Ascending aorta (tissue), 2 donors: ENCODE measurements at places on chromosomes 13 and 19. TPM values are rescaled to one million over a fixed set of nuclear protein-coding genes. Genes with fewer than 3 reads are reported as not detected.

DNA sequence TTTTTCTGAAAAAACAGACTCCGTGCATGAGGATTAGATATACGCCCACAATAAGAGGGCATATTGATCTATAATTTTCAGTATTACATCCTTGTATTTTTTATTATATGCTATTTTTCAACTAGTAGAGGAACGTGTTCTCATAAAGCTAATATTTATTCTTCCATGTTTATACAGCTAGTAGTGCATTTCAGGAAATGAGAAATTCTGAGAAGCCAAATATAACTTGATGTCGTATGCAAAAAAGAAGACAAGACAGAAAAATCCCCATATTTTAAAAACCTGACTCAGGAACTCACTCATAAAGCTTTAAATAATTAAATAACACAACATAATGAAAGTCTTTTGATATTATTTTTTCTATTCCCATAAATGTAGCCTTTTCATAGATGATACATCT is 308.6 kb downstream of the ENOX1 start:
- no peak for DNase-seq

DNA sequence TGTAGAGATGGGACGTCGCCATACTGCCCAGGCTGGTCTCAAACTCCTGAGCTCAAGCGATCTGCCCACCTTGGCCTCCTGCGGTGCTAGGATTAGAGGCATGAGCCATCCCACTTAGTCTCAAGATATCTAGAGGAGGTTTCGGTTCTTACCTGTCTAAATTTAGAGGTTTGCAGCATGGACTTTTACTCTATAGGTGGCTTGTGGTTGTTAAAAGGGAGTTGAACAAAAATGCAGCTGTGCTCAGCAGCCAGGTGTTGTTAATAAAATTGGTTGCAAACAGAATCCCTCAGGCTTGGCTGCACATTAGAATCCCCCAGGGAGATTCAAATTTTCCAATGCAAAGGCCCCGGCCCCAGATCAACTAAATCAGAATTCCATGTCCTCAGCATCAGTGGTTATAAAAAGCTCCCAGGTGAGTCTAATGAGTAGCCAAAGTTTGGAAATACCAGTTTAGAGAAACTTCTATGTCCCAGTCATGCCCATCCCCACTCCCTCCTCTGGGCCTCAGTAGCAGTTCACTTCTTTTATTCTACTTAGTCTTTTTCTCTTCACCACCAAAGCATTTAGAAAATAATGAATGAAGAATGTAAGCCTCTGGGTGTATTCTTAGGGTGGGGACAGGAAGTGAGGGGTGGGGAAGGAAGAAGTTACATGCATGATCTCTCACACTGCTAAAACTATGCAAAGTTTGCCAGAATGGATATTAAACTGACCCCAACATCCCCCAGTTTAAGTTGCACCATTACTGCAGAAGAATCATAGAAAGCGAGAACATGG is 471.0 kb downstream of the COG6 start:
- DNase-seq = no peak

GRCh38 chr13:108496362-108497210 is 132.8 kb upstream of the MYO16 start:
- DNase-seq = no peak

DNA sequence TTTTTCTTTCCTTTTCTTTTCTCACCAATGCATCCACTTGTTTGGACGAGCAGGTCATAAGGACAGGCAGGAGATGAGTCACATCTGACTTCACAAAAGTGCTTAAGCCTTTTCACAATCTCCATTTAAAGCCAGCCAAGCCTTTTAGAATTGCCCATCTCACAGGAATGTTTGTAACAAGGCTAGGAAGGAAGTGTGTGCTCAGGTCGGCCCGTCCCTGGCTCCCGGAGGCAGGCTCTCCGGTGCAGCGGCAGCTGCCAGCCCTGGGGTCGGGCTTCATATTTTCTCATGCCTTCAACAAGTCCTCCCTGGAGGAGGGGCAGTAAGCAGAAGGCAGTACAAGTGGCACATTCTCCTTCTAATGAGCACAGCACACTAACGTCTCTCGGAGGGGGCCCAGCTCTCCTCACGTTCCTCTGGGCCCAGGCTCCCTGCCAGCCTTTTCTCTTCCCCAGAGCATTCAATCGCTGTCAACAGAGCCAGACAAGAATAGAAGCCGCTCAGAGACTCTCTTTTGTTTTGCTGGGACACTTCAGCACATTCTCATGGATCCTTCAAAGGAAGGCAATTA is 180.5 kb downstream of the COL4A1 start:
- DNase-seq = peak; percentile 84

- DNase-seq = no peak
Measured at GRCh38 chr13:73321043-73321442, 262.2 kb downstream of the KLF5 start.

DNA sequence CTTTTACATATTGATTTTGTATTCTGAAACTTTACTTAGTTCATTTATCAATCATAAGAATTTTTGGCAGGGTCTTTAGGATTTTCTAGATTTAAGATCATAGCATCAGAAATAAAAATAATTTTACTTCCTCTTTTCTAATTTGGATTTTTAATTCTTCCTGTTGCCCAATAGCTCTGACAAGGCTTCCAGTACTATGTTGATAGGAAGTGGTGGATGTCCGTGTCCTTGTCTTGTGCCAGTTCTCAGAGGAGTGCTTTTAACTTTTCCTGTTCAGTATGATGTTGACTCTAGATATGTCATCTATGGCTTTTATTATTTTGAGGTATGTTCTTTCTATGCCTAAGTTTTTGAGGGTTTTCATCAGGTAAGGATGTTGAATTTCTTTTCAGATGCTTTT is 7.7 kb upstream of the KIR2DL4 start:
- DNase-seq = no peak

DNA sequence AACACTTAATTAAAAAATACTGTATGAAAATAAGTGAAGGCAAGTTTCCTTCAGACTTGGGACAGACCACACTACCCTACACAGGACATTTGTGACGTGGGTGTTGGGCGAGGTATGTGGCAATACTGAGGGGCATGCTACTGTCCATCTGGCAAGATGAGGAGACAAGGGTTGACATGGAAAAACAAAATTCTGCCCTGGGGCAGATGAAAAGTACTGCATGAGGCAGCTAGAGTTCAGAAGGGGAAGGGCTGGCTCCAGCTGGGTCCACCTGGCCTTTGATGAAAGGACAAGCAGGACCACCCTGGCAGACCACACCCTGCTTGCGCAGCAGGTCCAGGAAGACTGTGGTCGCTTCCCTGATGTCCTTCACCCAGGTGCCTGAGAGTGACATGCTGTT is 43.2 kb downstream of the LATS2 start:
- no peak for DNase-seq

DNA sequence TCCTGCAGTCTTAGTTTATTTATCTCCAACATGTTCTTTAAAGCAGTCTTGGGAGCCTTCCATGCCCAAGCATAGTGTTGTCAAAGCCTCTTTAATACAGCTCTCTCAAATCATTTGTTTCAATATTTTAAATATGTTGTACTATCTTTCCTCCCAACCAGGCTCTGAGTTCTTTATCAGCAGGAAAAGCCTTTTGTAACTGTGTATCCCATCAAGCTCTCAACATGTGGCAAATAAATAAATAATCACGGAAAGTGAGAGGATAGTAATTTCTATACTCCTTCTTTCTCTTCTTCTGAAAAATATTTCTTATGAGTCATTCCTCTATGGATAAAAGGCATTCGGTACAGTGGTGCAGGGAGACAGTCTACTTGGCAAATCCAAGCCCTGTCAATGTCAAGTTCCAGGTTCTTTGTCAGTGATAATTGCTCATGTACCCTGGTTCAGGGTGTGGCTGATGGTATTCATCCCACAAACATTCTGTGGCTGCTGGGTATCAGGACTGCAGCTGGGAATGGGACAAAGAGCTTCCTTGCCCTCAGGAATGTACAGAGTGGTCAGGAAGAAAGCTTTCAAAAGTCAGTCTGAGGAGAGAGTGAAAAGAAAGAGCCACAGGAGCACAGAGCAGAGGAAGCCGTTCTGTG is 384.3 kb downstream of the EFNB2 start:
- no peak for DNase-seq

DNA sequence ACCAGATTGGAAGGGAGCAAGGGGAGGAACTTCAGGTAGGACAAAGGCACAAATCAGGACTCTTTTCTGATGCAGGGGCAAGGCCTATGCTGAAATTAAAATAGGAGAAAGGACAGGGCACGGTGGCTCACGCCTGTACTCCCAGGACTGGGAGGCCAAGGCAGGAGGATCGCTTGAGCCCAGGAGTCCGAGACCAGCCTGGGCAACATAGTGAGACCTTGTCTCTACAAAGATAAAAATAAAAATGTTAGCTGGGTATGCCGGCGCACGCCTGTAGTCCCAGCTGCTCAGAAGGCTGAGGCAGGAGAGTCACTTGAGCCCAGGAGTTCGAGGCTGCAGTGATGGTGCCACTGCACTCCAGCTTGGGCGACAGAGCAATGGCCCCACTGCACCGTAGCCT is 5.7 kb downstream of the SLC17A7 start:
- DNase-seq = no peak

DNA sequence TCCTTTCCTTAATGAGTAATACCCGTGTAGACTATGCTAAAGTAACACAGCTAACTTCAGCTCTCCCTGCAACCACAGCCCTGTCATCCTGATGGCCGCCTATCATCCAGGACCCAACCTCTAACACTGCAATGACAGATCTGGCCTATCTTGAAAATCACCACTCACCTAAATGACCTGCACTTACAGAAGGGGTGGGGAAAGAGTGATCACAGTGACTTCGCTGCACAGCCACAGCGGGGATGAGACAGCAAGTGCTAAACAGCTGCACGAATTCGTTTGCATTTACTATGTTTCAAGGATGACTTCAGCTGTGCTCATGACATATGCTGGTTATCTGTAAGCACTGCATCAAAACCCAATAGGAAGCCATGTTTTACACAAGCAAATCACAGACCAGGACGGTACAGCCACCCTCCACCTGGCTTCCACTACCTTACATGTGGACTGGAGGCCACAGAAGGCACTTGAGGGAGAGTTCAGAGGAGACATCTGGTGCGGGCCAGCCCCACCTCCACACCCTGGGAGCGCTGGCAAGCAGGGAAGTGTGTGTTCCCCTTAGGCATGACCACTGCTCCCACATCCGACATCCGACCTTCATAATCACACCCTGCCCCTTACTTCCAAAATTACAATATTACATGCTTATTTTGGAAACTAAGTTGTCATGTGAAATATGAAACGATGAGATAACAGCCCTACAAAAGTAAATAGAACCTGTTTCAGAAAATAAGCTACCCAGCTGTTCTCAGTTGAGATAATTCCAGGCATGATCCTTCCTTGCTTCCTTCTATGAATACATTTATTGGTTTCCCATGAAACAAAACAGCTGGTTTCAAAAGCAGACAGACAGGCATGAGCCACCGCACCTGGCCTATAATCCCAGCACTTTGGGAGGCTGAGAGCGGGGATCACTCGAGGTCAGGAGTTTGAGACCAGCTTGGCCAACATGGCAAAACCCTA is 95.7 kb downstream of the STK24 start:
- no peak for DNase-seq

GRCh38 chr19:14632286-14632685 is 42.4 kb downstream of the ADGRE3 start:
- no peak for DNase-seq

DNA sequence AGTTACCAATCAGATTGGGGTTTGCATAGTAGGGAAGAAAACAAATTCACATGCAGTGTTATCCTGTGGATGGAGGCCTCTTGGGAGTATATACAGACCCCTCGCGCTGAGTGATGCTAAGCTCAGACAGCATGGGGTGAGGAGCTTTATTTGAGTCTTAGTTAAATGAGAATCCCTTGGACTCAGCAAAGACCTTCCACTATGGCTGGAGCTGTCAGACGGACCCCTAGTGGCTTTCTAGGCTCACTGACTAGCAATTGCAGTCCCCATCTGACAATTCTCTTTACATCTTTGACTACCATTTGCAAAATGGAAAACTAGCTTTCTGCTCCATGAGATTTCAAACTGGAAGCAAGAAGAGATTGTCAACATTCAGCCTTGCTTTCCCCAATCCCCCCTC is 90.4 kb downstream of the STOML3 start:
- DNase-seq = no peak

DNA sequence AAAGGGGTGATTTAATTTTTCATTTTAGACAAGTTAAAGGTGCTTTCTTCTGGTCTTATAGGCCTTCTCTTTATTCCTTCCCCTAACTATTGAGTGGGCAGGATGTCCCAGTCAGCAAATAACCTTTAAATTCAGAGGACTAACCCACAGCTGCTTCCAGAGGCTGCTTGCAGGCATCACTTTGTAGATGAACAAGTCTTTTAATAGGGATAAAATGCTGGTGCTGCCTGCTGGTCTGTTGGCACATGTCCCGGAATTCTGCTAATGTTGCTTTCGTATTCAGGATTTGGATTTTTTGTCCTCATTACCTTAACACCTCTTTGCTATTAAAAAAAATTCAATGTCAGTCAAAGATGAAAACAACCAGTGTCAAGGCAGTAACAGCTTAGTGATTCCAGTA is 132.7 kb upstream of the KL start:
- no peak for DNase-seq

DNA sequence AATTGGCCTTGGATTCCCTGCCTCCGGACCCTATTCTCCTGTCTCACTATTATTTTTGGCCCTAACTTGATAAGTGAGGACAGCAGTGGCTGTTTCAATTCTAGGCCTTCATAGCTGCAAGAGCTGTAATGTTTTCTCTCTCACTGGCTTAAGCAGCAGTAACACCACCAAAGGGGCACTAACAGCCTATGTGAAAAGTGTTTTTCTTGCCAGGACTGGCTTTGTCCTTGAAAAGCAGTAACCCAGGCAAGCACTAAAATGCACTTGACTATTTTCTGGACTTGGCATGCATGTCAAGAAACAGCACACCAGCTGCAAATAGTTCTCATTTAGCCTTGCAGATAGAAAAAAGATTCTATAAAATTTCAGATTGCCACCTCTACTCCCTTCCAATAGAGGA is 9.3 kb upstream of the FBXL3 start:
- DNase-seq = no peak

GRCh38 chr19:10113964-10114650 is 2.6 kb downstream of the P2RY11 start:
- DNase-seq = no peak

GRCh38 chr13:114285166-114285808 is 3.9 kb downstream of the UPF3A start:
- no peak for DNase-seq

The TEX101 gene
- total RNA-seq = not detected

The CYP4F12 gene
- 17.2 TPM for total RNA-seq

The ZNF799 gene
- 3.1 TPM for total RNA-seq

The NFIX gene
- 76.5 TPM for total RNA-seq

The WDR87 gene
- total RNA-seq = not detected

The IGFL2 gene
- not detected for total RNA-seq

The NBEA gene
- total RNA-seq = 1.6 TPM

The FCAR gene
- not detected for total RNA-seq

The ZNF441 gene
- total RNA-seq = 0.85 TPM

The FGF21 gene
- not detected for total RNA-seq
